ENCODE measurements at places on chromosomes 13 and 19.

GRCh38 chr13:99173606-99174005, 27.0 kb upstream of the UBAC2 start:
- no peak for DNase-seq

- no peak for DNase-seq
These were observed 208.3 kb upstream of the MIR17HG start for GRCh38 chr13:91139232-91139631.

- no peak for DNase-seq
These were observed 20.1 kb upstream of the SLC39A3 start for GRCh38 chr19:2759965-2760364.

DNA sequence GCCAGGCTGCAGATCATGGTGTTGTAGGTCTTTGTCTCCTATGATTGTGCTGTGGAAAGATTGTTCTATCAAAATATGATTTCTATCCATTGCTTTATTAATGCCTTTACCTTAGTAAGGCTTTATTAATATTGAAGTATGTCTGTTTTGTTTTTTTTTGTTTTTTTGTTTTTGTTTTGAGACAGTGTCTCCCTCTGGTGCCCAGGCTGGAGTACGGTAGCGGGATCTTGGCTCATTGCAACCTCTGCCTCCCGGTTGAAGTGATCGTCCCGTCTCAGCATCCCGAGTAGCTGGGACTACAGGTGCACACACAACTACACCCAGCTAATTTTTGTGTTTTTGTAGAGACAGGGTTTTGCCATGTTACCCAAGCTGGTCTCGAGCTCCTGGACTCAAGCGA, 7.7 kb downstream of the IRGC start:
- no peak for DNase-seq

DNA sequence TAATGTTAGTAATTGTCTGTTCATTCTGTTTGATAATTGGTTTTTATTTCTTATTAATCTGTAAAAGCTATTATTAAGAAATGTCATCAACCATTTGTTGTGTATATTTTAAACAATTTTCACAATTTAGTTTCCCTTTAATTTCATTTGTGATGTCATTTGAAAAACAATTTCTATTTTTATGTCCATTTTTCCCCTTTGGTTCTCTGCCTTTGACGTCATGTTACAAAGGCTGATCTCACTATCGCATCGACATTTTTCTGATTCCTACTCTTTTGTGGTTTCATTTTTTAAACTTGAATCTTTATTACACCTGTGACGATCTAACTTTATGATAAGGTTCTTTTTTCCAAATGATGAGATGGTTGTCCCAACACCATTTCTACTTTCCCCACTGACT, 191.0 kb upstream of the ZNF507 start:
- DNase-seq: no peak

DNA sequence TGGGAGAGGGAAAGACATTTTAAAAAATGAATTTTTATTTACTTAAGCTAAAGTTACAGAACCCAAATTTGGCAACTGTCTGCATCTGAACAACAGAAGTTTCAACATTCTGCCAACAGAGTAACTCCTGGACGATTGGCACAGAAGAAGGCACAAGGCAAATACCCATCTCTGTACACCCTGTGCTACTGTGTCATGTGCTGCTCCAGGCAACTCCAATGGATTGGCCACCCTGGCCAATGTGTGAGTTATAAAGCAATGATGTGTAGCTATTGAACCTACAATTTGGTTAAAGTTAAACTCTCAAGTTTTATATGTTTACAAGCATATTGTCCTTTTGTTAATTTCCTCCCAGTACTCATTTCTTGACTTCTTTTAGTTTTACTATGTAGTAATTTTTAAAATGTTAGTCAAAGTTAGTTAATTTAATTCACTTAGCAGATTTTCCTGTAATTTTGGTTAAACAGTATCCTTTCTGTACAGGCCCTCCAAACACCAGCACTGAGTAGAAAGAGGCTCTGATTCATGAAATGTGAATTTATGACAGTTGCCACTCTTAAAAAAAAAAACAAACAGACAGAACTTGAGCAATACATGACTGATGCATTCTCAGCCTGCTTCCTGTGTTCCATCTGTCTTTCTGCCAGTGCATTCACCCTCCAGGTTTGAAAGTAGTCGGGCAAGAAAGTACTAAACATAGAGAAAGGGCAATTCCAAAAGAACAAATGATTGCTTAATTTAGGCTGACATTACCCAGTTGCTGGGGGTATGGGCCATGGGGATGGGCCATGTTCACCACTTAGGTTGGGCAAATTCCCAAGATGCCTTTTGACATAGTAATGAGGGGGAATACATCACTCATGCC, 5.9 kb downstream of the STARD13 start:
- DNase-seq: peak; percentile 90

GRCh38 chr13:42259515-42259914, 12.4 kb upstream of the AKAP11 start:
- DNase-seq: no peak

DNA sequence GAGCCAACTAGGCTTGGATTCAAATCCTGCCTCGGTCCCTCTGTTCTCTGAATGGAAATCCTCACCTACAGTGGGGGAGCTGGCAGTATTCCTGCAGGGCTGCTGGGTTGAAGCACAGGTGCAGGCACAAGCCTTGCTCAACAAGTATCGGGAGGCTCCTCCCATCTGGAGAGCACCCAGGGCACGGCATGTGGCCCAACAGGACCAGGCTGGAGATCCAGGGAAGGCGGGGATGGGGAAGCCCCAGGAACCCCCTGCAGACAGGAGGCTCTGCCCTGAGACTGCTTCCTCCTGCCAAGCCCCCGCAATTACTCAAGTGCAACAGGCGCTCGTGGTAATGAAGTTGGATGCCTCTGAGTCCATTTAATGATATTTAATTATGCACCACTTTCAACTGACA, 128.0 kb upstream of the VSTM2B start:
- no peak for DNase-seq

DNA sequence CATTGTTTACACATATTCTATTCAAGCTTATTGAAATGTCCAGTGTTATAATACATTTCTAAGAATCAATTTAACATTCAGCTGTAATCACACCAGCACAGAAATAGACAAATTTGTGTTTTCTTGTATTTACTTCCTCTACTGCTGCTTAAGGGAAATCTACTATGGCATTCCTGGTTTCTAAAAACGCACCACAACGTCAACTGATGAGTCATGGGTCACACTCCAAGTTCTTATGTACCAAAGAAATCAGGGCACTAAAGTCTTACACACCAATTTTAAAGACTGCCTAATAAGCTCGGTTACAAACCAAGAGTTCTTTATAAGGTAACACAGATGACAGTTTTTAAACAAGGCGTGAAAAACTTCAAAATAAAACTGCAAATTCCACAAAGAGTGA, 13.2 kb downstream of the LNX2 start:
- no peak for DNase-seq

- no peak for DNase-seq
These were observed 10.0 kb upstream of the IGFL3 start for GRCh38 chr19:46134527-46134926.

DNA sequence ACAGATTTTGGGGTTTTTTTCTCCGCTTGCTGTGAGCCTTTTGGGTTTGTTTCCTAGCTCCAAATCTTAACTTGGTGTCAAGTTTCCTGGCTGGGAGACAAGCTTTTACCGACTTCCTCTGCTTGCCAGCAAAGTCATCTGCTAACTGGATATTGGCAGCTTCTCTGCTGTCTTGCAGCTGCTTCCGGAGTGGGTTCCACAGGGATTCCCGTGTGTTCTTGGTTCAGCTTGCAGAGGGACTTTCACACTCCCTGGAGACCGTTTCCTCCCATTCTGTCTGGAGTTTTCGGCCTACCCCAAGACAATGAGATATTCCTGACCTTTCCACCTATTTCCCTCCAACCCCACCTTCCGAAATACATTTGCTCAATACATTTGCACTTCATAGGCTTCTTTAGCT, 2.2 kb upstream of the COLGALT1 start:
- DNase-seq: peak; percentile 88

GRCh38 chr19:35935911-35936737, at the start of gene LRFN3:
Gene LRFN3, plus strand, starts transcription at chr19:35936374. Its CDS starts 3,052 bp downstream, at chr19:35939426.
- peak; percentile 41 for DNase-seq

DNA sequence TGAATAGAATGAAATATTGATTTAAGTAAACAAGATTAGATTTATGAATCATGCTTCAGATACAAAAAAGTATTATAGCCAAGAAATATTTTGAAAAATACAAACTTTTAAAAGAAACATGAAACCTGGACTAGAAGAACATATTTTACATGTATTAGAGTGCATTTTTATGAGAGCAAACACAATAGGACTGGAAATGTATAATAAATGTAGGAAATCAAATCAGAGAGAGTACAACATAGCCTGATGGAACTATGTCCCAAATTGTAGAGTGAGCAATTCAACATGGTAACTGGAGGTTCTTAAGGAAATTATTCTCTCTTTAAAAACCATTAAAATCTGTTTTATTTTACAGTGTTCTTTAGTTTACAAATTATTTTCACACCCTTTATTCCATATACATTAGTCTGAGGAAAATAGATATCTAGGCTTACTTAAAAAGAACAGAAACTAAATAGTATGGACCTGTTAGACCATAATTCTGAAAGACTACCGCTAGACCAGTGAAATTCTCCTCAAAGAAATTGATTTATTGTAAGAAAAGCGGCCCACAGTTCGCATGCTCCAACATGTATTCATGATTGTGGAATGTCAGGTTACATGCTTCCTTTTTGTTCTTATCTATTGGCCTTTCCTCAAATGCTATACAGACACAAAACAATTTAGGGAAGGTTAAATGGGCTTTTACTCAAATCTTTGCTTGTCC, 1526.5 kb upstream of the SLC10A2 start:
- DNase-seq: no peak

DNA sequence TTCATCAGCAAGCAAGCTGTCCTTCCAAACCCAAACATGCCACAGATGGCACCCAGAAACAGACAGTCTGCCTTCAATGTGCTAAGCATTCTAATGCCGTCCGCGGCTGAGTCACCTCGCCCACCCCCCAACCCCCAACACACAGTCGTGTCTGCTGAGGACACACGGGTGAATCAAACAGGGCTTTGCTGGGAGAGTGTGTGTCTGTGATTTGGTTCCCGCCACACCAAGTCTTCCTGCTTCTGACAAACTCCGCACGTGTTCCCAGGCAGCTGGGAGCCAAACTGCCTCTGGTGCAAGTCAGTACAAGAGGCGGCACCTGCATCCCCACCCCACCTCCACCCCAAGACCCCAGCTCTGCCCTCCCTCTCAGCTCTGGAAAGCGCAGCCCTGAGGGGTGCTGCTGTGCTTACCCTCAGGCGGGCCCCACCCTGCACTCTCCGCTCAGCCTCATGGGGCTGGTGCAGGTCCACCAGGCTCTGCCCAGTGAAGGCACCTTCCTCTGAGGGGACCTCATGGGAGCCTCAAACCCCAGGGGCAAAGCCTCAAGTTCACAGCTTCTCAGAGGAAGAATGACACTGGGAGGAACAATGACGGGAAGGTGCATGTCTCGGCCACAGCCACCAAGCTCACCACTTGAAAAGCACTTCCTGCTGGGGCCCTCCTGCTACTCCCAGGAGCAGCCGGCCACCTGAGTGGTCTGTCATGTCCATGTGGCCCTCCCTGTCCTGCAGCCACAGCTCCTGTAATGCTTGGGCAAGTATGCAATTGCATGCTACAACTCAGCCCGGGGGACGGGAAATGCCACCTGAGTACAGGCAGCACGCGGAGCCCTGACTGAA, 15.0 kb upstream of the SLC35E1 start:
- DNase-seq: no peak

GRCh38 chr13:72652681-72653080, 74.7 kb downstream of the MZT1 start:
- no peak for DNase-seq

- no peak for DNase-seq
These were observed 567 bp downstream of the EFNB2 start for GRCh38 chr13:106534639-106535551.

- DNase-seq: no peak
These were observed 1130.3 kb downstream of the PCDH9 start for GRCh38 chr13:66099825-66100224.

Measured in NCI-H446 treated with DMSO at 0.1 percent for 48 hours (cell line).